ENCODE measurements at places on chromosomes 13 and 19.
A peak's percentile ranks its signal among the peaks of the same experiment; 100 is the strongest.

DNA sequence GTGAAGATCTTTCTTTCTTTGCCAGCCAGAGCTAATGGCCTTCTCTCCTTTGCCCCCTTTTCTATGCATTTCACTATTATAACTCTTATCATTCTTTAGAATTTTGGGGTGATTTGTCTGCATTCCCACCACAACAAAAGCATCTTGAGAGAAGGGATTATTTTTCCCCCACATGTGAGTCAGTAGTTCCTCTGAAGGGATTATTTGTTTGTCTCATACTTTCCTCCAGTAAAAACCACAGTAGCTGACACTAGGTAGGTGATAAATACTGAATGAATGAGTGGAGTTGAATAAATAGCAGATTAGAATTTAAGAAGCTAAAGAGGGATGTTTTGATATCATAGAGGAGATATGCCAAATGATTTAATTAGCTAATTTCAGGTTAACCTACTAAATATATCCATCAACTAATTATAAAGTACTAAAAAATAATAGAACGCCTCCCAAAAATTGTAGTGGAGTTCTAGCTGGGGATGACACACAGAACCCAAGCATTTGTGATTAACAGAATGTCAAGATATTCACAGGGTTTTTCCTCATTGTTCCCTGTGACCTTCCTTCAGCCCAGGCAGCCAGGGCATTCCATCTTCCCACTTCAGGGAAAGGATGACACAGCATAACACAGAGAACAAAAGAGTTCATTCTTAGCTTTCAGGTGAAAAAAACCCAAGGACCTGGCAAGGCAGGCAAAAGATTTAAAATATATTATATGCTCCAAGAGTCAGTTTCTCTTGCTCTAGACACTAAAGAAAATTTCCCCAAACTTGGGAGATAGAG is 3.5 kb upstream of the TBC1D4 start:
- DNase-seq = no peak

DNA sequence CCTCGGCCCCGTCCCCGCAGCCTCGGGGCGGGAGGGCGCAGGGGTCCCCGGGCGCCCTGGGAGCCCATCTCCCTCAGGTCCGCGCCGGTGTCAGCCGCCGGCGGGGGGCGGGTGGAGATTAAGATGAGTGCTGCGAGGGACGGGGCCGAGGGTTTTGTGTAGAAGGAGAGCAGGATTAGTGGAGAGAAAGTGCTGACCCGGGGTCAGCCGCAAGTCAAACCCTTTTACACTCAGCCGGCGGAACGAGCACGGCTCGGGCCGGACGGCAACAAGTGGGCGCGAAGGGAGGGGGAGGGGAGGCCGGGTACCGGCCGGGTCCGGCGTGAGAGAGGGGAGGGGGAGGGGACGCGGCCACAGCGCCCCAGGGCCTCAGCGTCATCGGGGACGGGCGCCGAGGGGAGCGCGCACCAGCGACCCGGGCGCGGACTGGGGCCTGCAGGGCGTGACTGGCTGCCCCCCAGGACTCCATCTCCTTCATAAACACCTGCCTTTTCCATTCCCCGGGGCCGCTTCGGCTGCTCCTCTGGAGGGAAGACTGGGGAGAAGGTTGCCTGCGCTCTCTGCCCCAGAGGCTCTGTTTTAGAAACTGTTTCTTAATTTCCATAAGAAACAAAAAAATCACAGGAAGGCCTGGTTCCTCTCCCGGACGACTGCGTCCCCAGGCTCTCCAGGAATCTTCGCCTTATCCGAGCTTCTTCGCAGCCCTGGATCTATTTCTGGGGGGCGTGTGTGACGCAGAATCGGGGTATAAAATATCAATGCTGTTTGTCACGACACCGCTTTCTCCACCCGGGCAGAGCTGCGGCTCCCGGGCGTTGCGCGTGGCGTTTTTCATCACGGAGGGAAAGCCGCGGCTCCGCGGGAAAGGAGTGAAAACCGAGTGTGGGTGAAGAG is 6.5 kb downstream of the SOX1 start:
- no peak for DNase-seq

DNA sequence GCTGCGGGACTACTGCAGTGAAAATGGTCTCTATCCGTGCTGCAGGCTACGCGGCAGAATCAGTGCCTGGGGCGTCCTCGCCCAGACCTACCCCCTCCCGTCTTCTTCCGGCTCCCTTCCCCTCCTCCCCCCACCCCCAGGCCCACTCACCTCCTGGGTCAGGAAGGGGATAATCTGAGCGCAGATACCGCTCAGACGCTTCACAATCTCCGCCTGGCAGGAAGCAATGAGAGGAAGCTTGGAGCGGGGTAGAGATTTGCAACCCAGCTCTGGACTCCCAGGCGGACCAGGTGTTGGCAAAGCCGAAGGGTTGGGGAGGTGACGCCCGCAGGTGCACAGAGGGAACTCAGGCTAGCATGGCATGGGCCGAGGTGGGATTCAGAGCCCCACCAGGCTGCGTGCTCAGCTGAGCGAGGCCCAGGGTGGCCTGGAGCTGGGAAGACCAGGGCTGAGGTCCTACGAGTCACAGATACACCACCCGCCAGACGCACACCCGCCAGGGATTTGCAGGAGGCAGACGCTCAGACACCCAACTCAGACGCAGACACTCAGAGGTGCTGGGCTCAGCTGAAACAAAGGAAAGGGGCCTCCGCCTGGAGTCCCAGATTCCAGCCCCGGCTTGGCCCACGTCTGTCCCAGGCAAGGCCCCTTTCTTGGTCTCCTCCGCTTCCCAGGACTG is 4.1 kb downstream of the TLE2 start:
- DNase-seq = no peak

- no peak for DNase-seq
Observed at GRCh38 chr13:49437705-49438104, 6.2 kb downstream of the CAB39L start.

- peak; percentile 7 for DNase-seq
Observed at GRCh38 chr13:22278336-22278929, 607.6 kb downstream of the FGF9 start.

DNA sequence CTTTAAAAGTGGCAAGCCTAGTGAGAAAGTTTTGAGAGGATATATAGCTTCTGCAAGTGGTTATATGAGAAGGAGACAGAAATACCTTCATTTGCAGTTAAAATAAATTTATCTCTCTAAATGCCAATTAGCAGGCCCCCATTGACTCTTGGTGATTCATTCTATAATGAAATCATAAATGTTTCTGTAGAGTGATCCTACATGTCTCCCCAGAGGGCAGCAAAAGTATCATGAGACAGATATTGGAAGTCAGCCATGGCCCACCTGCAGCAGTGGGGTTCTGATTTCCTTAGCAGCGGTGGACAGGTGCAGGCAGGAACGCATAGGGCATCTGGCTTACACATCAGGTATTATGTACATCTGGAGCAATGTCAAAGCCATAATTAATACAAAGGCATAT is 385.4 kb upstream of the SLC10A2 start:
- no peak for DNase-seq

GRCh38 chr19:18928018-18928805 is 8.7 kb downstream of the DDX49 start:
- no peak for DNase-seq

DNA sequence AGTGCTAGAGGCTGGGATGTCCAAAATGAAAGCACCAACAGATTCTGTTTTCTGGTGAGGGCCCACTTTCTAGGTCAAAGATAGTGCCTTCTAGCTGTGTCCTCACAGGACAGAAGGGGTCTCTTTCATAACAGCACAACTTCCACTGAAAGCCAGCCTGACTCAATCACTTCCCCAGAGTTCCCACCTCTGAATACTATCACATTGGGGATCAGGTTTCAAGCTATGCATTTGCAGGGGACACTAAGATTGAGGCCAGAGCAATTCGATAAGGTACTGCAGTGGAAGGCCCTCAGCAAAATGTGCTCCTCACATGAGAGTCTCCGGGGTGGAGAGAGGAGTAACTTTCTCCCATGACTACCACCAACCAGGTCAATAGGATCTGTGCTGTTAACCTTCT is 1501.5 kb downstream of the EFNB2 start:
- DNase-seq = no peak

DNA sequence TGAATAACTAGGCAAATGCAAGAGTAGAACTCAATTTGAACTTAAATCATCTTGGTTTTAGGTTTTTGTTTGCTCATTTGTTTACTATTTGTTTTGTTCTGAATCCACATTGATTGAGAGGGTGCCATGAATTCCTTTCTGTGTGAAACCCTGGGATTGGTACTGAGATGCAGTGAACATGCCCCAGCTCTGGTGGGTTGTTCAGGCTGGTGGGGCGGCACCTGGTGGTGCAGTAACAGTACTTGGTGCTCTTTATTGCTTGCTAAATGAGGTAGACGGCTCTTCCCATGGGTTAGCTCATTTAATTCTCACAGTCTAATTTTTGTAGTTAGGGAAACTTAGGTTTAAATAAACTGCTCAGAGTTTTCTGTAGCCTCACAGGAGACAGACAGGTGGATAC is 48.4 kb downstream of the WASF3 start:
- no peak for DNase-seq

DNA sequence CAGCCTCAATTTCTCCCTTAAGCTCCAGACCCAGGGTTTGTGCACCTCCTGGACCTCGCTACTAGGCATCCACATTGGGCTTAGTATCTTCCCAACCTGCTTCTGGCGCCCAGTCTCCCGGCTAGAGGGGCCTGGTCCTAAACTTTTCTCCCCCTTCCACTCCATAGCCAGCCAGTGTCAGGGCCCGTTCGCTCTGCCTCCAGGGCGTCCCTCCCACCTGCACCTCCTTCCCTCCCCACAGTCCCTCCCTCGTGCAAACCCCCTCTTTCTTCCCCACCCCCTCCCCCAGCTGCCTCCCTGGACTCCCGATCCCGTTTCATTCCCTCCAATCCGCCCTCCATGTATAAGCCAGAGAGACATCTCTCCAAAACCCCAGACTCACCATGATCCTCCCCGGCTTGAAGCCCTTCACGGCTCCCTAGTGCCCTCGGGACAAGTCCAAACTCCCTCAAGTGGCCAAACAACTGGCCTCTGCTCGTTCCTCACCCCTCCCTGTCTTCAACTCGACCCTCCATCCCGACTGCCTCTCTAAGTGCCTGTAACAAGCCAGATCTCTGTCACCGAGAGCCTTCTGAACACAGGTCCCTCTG is 997 bp upstream of the SAMD4B start:
- DNase-seq = no peak

GRCh38 chr13:110756219-110756631 is 42.7 kb downstream of the ING1 start:
- DNase-seq = no peak

DNA sequence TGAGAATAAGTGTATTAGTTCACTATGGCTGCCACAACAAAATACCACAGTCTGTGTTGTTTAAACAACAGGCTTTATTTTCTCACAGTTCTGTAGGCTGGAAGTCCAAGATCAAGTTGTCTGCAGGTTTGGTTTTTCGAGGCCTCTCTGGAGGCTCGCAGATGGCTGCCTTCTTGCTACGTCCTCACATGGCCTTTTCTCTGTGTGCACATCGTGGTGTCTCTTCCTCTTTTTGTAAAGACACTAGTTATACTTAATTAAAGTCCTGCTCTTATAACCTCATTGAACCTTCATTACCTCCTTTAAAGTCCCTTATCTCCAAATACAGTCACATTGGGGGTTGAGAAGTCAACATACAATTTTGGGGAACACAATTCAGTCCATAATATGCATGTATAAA is 10.6 kb downstream of the CSNK1A1L start:
- DNase-seq = no peak

- no peak for DNase-seq
Observed at GRCh38 chr19:46394402-46394797, 19.0 kb downstream of the CCDC8 start.

DNA sequence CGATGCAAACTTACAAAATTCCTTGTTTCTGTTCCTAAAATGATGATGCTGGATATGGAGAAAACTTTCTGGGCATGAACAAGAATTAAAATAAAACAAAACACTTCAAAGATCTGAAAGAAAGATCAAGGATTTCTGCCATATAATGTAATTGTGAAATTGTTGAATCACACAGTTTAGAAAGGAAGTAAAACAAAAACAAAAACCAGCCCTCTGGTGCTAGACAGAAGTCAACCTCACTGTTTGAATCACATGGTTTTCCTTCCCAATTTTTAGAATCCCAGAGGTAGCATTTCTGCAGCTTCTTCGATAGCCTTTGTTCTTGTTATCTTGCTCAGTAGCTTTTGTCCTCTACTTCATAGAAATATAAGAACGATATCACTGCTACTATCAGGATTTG is 118.2 kb upstream of the ARGLU1 start:
- no peak for DNase-seq

DNA sequence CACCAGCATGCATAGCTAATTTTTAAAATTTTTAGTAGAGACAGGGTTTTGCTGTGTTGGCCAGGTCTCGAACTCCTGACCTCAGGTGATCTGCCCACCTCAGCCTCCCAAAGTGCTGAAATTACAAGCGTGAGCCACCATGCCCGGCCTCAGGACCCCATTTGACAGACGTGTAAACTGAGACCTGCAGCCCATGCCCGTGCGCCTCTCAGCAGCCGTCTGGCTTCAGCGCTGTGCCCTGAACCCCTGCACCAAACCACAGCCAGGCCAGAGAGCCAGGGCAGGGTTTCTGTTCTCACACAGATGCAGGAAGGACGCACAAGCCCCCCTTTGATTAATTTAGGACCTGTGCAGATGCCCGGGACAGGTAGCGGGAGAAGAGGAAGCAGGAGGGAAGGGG is 7.3 kb upstream of the FFAR1 start:
- DNase-seq = no peak

DNA sequence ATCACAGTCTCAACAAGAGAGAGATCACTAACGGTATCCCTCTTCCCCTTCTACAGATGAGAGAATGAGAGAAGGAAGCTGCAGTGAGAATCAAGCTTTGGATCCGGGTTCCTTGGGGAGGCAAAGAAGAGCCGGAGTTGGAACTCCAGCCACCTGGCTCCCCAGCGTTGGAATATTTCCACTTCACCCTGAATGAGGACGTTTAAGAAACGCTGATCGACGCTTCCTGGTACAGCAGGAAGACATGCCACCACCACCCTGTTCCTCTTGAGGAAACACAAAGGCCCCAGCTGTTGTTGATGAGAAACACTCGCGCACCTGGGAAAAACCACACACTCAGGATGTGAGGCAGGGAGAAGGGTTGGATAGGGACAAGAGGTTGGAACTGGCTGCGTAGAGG is 11.3 kb upstream of the CACNG8 start:
- DNase-seq = no peak

DNA sequence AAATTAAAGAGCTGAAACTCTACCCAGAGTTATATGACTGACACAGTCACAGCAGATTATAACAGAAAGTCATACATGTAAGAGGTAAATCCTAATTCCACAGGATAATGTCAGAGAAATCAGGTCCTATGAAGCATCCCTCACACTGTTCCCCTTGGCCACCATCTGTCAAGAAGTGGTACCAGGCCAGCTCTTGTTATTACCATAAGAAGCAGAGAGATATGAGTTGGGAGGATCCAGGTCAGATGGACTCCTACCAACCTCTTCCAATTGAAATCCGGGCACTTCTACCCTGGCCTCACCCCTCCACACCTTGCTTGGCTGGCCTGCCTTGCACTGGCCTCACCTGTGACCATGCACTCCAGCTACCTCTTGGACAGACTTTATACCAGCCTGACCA is 353.2 kb downstream of the DNAJC15 start:
- DNase-seq = no peak

All from LNCaP clone FGC (cell line).